Esophagus (tissue), 2 donors: ENCODE measurements at places on chromosomes 4 and X. TPM values are rescaled to one million over a fixed set of nuclear protein-coding genes. Genes with fewer than 3 reads are reported as not detected.

Gene CHRNA9
- polyA plus RNA-seq: not detected

Gene ETDA
- not detected for polyA plus RNA-seq

Gene XPNPEP2
- polyA plus RNA-seq: 0.14 TPM

Gene MAGEC2
- not detected for polyA plus RNA-seq

Gene TNIP3
- polyA plus RNA-seq: 0.06 TPM

Gene SPANXN4
- not detected for polyA plus RNA-seq

Gene FAM13A
- 2.7 TPM for polyA plus RNA-seq

Gene RHOH
- polyA plus RNA-seq: 0.87 TPM

Gene HS6ST2
- 0.81 TPM for polyA plus RNA-seq

Gene PHEX
- 0.09 TPM for polyA plus RNA-seq

Gene PPEF2
- polyA plus RNA-seq: not detected

Gene ZIC3
- not detected for polyA plus RNA-seq

Gene PCDH11X
- polyA plus RNA-seq: 0.02 TPM

Gene FMR1NB
- polyA plus RNA-seq: not detected

Gene PHF8
- polyA plus RNA-seq: 6.7 TPM

Gene HERC3
- polyA plus RNA-seq: 7.5 TPM

Gene MSANTD1
- polyA plus RNA-seq: 0.16 TPM

Gene TIGD4
- polyA plus RNA-seq: 0.04 TPM

Gene ART3
- polyA plus RNA-seq: 0.31 TPM

Gene MAD2L1
- polyA plus RNA-seq: 16.5 TPM

Gene OSTC
- 62.9 TPM for polyA plus RNA-seq

Gene SNCA
- 7.4 TPM for polyA plus RNA-seq

Gene ITM2A
- polyA plus RNA-seq: 9.7 TPM

Gene UGT2B15
- 0.06 TPM for polyA plus RNA-seq

Gene CCDC149
- polyA plus RNA-seq: 2.4 TPM

Gene CXCL10
- 0.77 TPM for polyA plus RNA-seq

Gene MAGEA11
- polyA plus RNA-seq: 0.18 TPM

Gene CDX4
- not detected for polyA plus RNA-seq

Gene FDCSP
- polyA plus RNA-seq: 0.29 TPM

Gene ADGRL3
- 0.20 TPM for polyA plus RNA-seq

Gene AWAT2
- polyA plus RNA-seq: not detected

Gene PRR27
- polyA plus RNA-seq: not detected

Gene SUPT20HL1
- polyA plus RNA-seq: not detected

Gene TEX13C
- not detected for polyA plus RNA-seq

Gene UGT2B17
- 0.10 TPM for polyA plus RNA-seq

Gene RXFP1
- 0.14 TPM for polyA plus RNA-seq

Gene SPANXB1
- not detected for polyA plus RNA-seq

Gene PRR32
- polyA plus RNA-seq: not detected

Gene LEF1
- 4.6 TPM for polyA plus RNA-seq

Gene FHDC1
- 6.7 TPM for polyA plus RNA-seq

Gene OCIAD2
- polyA plus RNA-seq: 39.8 TPM

Gene ZNF157
- polyA plus RNA-seq: 0.08 TPM

Gene MND1
- 4.6 TPM for polyA plus RNA-seq

Gene EDA2R
- 0.34 TPM for polyA plus RNA-seq

Gene ALB
- 0.05 TPM for polyA plus RNA-seq

Gene USP17L30
- not detected for polyA plus RNA-seq

Gene HSFX1
- polyA plus RNA-seq: 0.51 TPM

Gene GAB3
- 0.56 TPM for polyA plus RNA-seq

Gene DUSP9
- polyA plus RNA-seq: 0.46 TPM

Gene RASL11B
- 0.39 TPM for polyA plus RNA-seq

Gene KLHL34
- polyA plus RNA-seq: 0.01 TPM

Gene GRIPAP1
- 18.5 TPM for polyA plus RNA-seq

Gene XK
- 0.61 TPM for polyA plus RNA-seq

Gene RAB39B
- polyA plus RNA-seq: 0.10 TPM

Gene COL4A5
- 8.4 TPM for polyA plus RNA-seq
